ENCODE measurements at places on chromosomes 7 and 10. TPM values are rescaled to one million over a fixed set of nuclear protein-coding genes. Genes with fewer than 3 reads are reported as not detected.

DNA sequence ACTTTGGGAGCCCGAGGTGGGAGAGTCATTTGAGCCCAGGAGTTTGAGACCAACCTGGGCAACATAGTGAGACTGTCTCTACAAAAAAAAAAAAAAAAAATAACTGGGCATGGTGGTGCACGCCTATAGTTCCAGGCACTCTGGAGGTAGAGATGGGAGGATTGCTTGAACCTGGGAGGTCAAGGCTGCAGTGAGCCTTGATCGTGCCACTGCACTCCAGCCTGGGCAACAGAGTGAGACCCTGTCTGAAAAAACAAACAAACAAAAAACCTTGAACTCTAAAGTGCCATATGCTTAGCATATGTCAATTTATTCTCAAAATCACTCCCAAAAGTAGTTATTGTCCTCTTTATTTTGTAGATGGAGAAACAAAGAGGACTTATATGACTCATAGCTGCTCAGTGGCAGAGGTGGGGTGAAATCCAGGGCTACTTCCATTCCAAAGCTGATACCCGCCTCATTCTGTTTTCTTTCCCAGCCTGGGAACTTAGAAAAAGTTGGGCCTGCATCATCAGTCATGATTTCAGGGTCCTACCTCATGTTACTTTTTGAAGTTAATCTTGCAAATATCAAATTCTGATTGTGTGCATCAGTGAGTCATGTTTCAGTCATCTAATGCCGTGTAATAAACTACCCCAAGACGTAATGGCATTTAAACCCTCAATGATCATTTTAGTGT lies 13.3 kb downstream of the DHTKD1 start:
- no peaks in the 10 kb centered on the region for H3K4me1 ChIP-seq
- H3K27ac ChIP-seq = no peak overlapping the region
- DNase-seq = no peak
- H3K4me3 ChIP-seq = no peak overlapping the region
- no peaks in the 10 kb centered on the region for H3K27me3 ChIP-seq

- H3K36me3 ChIP-seq = no peaks in the 10 kb centered on the region
- H3K27ac ChIP-seq = peak overlapping the region; percentile 49
- H3K4me3 ChIP-seq = no peak overlapping the region
- DNase-seq = no peak
- peaks cover 26% of the 10 kb centered on the region for H3K4me1 ChIP-seq
Observed at GRCh38 chr10:125120053-125120710, 40.2 kb downstream of the CTBP2 start.

- H3K36me3 ChIP-seq = no peaks in the 10 kb centered on the region
- no peak overlapping the region for H3K27ac ChIP-seq
- no peak for DNase-seq
Observed at GRCh38 chr10:132247943-132248342, 59.8 kb downstream of the STK32C start.

GRCh38 chr10:76869931-76870330 lies 767.7 kb downstream of the KCNMA1 start:
- H3K4me3 ChIP-seq = no peak overlapping the region
- no peak overlapping the region for H3K27ac ChIP-seq
- no peaks in the 10 kb centered on the region for H3K4me1 ChIP-seq
- H3K27me3 ChIP-seq = no peaks in the 10 kb centered on the region
- H3K36me3 ChIP-seq = no peaks in the 10 kb centered on the region
- no peak for DNase-seq

Gene ELOVL3
- total RNA-seq = not detected

Gene SLC13A1
- 0.40 TPM for total RNA-seq

GRCh38 chr7:75727881-75728593 lies 10.7 kb downstream of the HIP1 start:
- H3K36me3 ChIP-seq = no peaks in the 10 kb centered on the region
- H3K27ac ChIP-seq = peak overlapping the region; percentile 50
- peak; percentile 95 for DNase-seq

Gene EPHB6
- total RNA-seq = 2.3 TPM
